ENCODE measurements at places on chromosomes 1 and 21.

GRCh38 chr21:34018185-34018584, 55.2 kb upstream of the MRPS6 start:
- DNase-seq, result no peak

DNA sequence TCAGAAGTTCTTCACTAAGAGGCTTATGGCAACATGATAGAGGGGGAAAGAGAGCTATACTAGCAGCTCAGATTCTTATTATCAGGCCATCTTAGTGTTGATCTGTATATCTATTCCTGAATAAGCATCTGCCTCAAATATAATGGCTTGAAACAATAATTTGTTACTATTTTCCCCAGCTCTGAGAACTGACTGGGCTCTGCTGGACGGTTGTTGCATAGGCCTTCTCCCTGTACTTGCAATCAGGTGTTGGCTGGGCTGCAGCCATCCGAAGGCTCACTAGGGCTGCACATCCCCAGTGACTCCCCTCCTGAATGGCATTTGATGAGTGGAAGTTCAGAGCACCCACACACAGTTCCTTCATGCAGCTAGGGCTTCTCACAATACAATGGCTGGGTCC, 116.0 kb downstream of the PROX1 start:
- DNase-seq, result no peak

GRCh38 chr1:207828046-207828445, 76.2 kb downstream of the CD46 start:
- DNase-seq, result no peak

- DNase-seq, result no peak
These were observed 3.4 kb downstream of the FOXO6 start for GRCh38 chr1:41364442-41365319.

GRCh38 chr1:197799271-197799670, 24.0 kb upstream of the DENND1B start:
- DNase-seq, result no peak

GRCh38 chr1:83799594-83799993, 199.3 kb downstream of the TTLL7 start:
- DNase-seq, result no peak

GRCh38 chr1:108575375-108575774, 15.5 kb downstream of the EEIG2 start:
- DNase-seq, result no peak
